ENCODE measurements at places on chromosomes 5 and 9.

DNA sequence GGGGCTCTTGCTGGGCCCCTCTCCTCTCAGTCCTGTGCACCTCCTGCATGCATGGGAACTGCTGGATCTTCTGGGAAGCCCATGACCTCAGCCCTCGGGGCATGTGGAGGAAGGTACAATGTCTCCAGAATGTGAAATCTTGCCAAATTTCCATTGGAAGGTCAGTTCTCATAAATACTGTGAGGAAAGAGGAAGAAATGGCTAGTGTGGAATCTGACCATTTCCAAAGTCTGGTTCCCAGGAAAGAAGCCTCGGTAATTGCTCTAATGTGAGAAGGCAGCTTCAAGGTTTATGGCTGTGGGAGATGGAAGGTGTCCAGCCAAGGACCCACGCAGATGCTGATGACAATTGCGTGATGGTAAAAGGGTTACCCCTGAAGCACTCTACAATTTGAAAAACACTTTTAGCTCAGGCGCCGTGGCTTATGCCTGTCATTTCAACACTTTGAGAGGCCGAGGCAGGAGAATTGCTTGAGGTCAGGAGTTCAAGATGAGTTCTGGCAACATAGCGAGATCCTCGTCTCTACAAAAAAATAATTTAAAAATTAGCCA lies 8.1 kb upstream of the IL17B start:
- DNase-seq, result no peak

- DNase-seq, result no peak
Measured at GRCh38 chr5:57784121-57784520, 301.5 kb upstream of the ACTBL2 start.

DNA sequence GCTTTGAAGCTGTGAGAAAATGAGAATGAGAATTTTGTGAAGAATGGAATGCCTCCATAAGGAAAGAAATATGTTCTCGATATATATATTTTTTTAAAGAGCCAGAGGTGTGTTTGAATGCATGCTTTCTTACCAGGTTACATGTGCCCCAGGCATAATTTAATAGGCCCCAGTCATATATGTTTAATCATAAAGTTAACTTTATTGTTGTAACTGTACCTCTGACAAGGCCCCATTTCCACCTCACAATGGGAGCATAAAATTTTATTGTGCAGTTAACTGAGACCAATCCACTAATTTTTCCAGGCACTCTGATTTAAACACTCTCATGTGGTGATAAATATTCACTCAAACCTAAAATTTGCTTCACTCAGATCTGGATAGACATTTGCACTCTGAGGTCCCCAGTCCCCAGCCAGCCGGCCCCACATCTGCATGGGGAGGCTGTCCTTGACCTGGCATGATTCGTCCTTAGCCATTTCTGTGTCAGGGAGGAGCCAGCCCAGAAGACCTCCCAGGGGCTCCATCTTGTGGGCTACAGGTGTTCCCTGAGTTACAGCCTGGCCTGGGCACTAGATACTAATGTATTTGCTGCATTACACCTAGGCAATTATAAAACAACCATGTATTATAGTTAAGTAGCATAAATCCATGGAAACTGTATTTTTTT lies 245.8 kb downstream of the MTRR start:
- DNase-seq, result no peak

DNA sequence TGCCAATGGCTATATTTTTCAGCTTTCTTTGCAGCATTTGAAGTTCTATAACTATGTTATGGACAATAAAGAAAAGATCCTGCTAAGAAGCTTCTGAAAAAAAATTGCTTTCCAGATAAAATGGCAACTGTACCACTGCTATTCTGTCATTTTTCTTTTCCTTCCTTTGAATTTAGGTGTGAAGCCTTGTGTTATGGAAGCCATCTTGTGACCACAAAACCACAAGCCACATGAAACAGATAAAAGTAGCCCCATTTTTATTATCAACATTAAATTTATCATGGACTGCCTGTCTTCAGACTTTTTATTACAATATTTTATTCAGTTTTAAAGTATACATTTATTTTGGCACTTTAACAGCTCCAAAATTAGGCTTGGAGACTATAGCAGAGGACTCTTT lies 289.9 kb upstream of the ACTBL2 start:
- DNase-seq, result no peak

GRCh38 chr9:14170973-14171596 lies 142.9 kb downstream of the NFIB start:
- no peak for DNase-seq

DNA sequence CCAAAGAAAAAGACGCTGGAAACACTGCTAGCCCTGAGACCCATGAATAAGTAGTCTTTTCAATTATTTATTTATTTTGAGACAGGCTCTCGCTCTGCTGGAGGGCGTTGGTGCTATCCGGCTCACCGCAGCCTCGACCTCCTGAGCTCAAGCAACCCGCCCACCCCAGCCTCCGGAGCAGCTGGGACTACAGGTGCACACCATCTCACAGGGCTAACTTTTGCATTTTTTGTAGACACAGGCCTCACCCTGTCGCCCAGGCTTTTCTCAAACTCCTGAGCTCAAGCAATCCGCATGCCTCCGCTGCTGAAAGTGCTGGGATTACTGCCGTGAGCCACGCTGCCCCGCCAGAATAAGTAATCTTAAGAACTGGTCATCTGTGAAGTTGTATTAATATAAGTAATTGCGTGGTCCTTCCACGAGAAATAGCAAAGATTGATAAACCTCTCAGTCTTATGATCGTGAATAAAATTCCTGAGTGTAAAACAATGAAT lies 1.6 kb downstream of the ANXA2R start:
- DNase-seq, result no peak

DNA sequence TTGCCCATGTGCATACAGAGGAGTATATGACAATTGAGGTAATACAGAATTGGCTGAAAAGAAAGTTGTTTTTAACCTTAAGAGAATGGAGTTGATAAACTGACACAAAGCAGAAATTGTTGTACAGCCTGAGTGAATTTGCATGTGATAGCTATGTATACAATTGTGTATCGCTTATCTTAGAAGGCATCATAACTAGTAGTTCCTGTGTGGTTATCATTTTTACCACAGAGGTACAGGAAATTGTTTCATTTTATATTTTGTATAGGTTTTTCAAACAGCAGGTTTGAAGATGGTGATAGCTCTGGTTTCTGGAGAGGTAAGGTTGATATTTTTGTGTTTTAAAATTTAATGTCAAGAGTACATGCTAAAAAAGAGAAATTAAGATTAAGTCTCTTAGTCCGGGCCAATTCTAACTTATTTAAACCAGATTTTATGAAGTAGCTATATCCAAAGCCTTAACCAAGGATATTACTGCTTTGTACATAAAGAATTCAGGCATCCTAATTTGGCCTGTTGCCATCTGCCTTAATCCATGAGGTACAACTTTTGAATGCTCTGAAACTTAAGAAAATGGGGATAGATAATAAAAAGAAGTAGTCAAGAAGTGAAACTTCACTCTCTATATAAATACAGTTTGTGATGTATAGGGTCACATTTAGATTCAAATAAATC lies 26.0 kb downstream of the DDX4 start:
- no peak for DNase-seq

DNA sequence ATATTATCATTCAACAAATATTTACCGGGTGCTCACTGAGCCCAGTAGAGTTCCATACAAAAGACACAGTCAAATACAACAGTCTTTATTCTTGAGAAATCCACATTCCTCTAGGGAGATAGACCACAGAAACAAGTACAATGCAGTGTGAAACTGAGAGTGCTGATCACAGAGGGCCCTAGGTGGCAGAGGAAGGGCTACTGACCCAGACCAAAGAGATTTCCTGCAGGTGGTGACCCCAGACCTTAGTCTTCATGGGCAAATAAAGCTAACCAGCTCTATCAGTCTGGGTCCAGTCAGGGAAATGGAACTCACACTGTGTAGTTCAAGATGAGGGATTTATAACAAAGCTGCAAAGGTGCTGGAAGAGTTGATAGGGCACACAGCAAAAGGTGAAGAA lies 110.4 kb upstream of the SLC27A6 start:
- DNase-seq, result no peak

- no peak for DNase-seq
Measured at GRCh38 chr5:105274079-105274478, 1711.5 kb upstream of the NUDT12 start.

DNA sequence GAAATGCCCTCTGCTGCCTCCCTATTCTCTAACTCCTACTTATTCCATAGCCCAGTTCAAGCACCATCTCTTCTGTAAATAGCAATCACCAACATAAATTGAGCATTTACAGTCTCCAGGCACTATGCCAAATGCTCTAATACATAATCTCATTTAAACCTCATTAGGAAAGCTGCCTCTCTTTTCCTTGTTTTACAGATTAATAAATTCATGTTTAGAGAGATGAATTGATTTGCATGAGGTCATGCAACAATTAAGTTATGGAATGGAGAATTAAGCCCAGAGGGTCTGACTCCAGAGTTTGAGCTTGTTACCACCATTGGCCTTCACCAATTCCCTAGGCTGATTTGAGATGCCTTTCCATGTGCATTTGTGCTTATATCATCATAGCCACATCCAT lies 23.4 kb upstream of the RFX3 start:
- no peak for DNase-seq

GRCh38 chr5:81767938-81768337 lies 17.0 kb upstream of the SSBP2 start:
- DNase-seq, result no peak

GRCh38 chr5:16413166-16413860 lies 52.3 kb downstream of the ZNF622 start:
- DNase-seq, result no peak

GRCh38 chr9:5825895-5826622 lies 6.9 kb downstream of the ERMP1 start:
- no peak for DNase-seq

DNA sequence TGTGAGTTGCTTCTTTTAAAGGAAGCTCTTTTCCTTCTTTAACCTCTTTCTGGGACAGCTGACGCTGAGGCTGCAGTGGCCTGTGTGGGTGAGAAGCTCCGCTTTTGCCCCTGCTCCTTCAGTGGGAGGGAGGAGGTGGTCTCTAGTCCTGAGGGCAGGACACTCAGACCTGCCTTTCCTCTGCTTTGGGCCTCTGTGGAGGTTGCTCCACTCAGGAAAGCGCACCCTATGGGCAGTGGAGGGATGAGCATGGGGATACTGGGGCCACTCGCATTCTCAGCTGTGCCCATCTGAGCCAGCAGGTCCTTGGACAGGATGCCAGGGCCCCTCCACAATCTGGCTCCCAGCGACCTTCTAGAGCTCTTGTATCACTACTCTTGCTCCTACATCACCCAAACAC lies 111.5 kb downstream of the NSG2 start:
- no peak for DNase-seq

- no peak for DNase-seq
Measured at GRCh38 chr9:33416996-33417395, 14.6 kb upstream of the AQP7 start.

- no peak for DNase-seq
Measured at GRCh38 chr5:59760785-59761348, 132.7 kb downstream of the PDE4D start.

DNA sequence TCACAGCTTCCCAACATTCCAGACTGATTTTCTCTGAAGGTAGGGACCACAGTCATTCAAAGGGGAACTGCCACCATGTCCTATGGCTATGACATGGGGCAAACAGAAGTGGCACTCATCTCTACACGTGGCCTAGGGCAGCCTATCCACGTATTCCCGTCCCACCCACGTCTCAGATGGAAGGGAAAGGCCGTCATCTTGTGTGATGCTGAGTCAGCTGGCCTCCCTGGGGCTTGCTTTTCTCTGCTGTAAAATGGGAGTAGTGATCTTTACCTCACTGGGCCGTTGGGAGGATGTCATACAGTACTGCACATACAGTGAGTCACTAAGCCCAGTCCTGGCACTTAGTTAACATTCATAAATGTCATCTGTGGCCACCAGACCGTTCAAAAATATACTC lies 72.3 kb downstream of the RAPGEF1 start:
- DNase-seq, result no peak

DNA sequence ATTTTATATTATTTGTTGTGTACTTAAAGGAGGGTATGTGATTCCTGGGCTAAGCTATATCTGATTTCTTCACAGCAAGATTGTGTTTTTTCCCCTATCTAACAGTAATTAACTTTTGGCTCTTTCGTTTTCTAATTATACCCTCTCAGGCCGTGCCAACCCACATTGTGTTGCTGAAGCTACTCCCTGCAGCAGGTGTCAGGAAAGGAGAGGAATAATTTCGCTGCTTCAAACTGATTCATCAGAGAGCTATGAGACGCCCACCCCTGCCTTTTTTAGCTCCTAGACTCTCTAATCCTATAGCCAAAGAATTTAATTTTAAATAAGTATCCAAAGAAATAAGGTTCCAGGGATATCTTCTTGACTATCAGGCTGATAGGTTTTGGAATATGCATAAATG lies 3.8 kb downstream of the CAVIN4 start:
- no peak for DNase-seq

DNA sequence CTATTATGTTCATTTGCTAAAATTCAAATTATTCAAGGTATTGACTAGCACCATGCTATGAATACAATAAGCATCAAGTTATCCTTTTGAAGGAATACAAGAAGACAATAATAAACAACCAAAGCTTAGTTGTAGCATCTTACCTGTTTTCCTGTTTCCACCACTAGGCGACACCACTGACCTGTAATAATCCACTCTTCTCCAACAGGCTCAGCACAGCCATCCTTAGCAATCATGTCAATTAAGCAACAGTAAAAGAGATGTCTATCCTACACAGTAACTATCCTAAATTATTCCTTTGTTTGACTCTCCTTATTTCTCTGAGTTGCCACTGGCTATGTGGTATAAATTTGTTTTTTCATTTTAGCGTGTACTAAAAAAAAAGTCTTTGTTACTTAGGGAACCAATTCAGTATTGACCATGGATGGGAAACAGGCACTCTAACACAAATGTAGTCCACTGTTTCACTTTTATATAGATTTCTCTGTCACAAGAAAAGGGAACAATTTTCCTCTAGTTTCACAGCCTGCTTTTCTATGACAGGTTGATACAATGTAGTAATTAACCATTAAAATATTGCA lies 46.2 kb downstream of the PCA3 start:
- DNase-seq, result no peak

DNA sequence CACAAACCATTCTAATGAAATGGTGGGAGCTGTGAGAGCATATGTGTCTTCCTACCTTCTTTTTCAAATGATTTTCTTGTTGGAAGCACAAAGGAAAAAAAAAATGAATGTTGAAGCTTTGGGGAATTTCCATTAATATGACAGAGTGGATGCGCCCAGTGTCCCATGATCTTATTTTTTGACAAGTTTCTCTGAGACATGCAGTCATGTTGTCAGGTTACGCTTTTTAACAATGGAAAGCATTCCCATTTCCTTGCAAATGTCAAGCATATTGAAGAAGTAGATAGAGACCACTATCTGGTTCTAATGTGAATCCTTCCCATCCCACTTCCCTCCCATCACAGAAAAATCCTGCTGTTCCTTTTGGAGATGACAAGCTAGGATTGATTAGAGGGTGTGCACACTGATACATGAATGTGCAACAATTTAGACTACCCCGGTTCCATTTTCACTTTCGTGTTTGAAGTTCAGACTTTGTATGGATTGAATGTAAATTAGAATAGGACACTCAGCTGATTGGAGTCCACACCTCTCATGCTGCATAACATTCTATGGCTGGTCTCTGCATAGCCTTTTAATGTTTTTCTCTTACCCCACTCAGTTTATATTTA lies 919.4 kb downstream of the TLE4 start:
- no peak for DNase-seq

- no peak for DNase-seq
Measured at GRCh38 chr5:177565046-177565445, 10.7 kb upstream of the FAM193B start.
